ENCODE measurements at places on chromosomes 13 and 19.

DNA sequence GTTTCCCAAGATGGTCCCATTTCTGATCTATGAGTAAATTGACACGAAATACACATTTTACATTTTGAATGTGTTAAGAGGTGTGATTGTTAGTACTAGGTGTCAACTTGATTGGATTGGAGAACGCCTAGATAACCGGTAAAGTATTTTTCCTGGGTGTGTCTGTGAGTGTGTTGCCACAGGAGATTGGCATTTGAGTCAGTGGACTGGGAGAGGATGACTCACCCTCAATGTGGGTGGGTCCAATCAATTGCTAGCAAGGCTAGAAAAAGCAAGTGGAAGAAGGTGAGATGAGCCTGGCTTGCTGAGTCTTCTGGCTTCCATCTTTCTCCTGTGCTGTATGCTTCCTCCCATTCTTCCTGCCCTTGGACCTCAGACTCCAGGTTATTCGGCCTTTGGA is 960.7 kb upstream of the PCDH9 start:
- no peak for DNase-seq

DNA sequence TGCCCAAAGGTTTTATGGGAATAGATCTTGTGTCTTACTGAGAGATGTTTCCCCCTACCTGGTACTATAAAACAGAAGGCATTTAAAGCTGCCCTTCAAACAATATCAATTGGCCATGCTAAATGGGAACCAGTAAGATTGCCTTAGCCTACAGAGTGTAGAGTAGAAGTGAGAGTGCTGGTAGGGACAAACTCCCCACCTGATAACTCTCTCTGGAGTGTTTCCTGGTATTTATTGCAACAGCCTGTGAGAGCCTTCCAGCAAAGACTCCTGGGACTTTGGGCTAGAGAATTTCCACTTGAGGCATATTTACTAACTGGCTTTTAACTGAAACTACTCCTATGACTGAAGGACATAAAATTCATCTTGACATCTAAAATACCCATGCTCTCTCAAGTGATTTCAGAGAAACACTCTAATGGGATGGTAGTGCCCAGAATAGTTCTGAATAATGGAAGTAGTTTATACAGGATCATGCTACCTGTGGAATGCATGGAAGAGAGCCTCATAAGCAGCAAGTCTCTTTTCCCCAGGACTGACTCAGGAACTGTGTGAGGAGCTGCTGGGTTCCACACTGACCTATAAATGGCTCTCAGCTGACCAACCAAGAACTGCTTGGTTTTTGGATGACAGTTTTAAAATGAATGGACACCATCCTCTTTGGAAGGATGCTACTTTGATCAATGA is 132.7 kb upstream of the SLITRK5 start:
- no peak for DNase-seq

DNA sequence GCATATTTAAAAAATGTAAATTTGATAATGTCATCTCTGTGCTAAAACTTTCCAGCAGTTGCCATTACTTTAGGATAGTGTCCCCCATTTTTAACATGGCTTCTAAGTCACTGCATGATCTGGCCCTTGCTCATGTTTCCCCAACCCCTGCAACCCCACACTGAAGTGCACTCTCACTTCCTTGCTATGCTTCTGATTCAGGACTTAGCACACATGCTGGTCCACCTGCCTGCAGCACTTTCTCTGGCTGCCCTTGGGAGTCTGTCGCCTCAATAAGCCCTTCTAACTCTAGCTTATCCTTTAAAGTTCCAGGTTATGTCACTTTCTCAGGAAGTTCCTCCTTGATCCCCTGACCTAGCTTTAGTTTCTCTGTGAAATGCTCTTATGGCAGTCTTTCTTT is 241.0 kb downstream of the POSTN start:
- no peak for DNase-seq

- DNase-seq = no peak
Observed at GRCh38 chr13:111304041-111304544, 16.3 kb upstream of the TEX29 start.

DNA sequence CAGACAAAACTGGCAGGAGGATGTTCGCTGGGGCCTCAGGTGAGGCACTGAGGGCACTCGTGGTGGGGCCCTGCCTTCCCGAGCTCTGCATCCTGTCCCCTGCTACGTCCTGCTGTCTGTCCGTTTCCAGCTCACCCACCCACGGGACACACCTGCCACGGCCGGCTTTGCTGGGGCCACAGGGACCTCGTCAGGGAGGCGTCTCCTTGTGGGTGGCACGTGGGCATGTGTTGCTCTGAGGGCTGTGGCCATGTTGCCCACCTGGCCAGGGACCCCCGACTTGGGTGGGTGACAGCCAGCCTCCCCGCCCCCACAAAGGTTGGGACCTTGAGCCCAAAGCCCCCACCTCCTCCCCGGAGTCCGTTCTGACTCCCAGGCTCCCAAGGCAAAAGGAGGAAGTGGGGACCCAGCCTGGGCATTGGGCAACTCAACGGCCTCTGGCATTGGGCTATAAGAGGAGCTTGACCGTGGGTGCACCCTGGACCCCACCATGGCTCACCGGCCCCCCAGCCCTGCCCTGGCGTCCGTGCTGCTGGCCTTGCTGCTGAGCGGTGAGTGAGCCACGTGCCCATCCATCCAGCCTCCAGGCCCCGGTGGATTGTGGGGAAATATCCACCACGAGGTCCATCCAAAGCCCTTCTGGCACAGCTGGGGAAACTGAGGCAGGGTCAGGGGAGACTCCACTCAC is at the start of gene PRTN3:
TSS of gene PRTN3 (plus strand) at position 481 of the 688 bp plus-strand sequence. CDS start at position 491, 10 bp downstream.
- no peak for DNase-seq

- DNase-seq = no peak
Observed at GRCh38 chr13:26508885-26509284, 48.6 kb upstream of the WASF3 start.

GRCh38 chr13:40776681-40777165 is 5.7 kb upstream of the MRPS31 start:
- DNase-seq = no peak

- no peak for DNase-seq
Observed at GRCh38 chr19:45306040-45306439, 16.6 kb downstream of the CKM start.

DNA sequence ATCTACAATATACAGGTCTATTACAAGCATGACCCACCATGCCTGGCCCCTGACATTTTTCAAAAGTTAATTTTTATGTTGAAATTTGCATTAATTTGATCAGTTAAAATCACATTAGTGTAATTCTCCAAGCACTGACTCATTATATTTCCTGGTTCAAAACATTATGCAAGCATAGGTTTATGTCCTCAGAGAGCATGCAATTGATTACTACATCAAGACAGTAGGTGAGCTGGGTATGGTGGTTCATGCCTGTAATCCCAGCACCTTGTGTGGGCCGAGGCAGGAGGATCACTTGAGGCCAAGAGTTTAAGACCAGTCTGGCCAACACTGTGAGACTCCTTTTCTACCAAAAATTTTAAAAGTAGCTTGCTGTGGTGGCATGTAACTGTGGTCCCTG is 248.8 kb upstream of the KLHL1 start:
- DNase-seq = no peak

DNA sequence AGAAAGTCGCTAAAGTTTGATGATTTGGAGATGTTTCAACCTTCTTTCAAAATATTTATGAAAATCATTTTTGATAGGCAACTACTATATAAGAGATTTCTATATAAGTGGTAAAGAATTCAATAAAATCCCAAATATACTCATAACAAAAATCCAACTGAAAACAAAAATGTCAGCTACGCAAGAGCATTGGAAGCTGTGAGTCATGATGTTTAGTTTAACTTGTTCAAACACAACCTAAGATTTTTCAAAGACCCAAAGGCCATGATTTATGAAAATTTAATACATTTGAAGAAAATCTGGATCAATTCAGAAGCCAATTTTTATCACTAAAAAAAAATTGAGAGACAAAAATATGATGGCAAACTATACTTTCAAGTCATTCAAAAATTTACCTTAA is 226.6 kb downstream of the MZT1 start:
- no peak for DNase-seq

GRCh38 chr19:45423589-45424190 is at the start of gene ERCC1:
ERCC1 (minus strand) TSS chr19:45423917; CDS start chr19:45423374, 543 bp downstream.
- peak; percentile 77 for DNase-seq

DNA sequence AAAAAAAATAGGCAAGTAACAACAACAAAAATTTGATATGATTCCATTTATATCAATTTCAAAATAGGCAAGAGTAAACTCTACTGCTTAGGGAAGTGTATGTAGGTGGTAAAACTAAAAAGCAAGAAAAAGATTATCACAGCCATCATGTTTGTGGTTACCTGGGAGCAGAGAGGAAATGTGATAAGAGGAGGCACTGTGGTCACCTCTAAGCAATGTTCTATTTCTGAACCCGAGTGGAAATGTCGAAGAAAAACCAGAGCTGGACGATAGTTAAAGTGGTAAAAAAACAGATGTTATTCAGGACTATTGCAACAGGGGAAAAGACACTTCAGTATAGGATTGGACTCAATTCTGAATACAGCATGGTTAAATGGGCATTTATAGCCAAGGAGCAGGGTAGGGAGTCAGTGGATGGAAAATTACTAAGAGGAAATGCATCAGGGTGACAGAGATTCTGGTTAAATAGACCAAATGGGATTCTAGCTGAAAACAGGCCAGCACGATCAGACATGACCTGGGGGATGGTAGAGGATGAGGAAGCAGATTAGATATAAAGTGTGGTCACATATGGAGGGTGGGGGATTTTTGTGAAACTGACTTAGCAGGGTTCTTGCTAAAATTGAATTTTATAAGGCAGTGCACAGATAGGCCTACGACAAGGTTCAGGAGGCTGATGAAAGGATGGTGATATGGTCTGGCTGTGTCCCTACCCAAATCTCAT is 6.0 kb upstream of the TEX30 start:
- DNase-seq = no peak

GRCh38 chr19:4376991-4377781 is 23.2 kb downstream of the SH3GL1 start:
- no peak for DNase-seq

DNA sequence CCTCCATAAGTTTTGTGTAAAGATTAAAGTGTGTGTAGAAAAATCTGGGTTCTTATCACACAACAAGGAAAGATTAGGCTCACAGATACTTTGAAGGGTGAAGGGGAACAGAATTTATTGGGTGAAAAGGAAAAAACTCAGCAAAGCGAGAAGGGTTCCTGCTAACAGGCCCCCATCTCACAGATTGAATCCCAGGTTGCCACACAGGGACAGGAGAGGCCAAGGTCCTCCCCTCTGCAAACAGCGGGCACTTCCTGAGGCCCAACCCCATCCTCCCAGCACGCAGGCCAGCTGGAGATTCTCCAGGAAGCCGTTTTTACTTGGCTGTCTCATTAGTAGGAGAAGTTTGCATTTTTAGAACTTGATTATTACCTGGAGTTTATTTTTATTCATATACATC is 15.2 kb upstream of the ERCC5 start:
- no peak for DNase-seq

DNA sequence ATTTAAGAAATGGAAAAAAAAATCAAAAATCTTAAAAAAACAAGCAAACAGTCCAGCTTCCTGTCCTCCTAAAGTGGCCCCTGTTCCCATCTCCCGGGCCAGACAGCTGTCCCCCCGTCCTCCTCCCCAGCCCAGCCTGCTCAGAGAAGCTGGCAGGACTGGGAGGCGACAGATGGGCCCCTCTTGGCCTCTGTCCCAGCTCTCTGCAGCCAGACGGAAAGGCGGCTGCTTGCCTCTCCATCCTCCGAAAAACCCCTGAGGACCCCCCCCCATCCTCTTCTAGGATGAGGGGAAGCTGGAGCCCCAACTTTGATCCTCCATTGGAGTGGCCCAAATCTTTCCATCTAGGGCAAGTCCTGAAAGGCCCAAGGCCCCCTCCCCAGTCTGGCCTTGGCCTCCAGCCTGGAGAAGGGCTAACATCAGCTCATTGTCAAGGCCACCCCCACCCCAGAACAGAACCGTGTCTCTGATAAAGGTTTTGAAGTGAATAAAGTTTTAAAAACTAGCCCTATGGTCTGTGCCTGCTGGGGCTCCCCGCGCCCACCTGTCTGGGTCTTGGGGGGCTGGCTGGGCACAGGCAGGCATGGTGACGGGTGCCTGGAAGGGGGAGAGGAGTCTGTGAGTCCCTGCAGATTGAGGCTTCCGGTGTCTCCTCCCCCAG is 3.8 kb downstream of the GADD45GIP1 start:
- DNase-seq = no peak

DNA sequence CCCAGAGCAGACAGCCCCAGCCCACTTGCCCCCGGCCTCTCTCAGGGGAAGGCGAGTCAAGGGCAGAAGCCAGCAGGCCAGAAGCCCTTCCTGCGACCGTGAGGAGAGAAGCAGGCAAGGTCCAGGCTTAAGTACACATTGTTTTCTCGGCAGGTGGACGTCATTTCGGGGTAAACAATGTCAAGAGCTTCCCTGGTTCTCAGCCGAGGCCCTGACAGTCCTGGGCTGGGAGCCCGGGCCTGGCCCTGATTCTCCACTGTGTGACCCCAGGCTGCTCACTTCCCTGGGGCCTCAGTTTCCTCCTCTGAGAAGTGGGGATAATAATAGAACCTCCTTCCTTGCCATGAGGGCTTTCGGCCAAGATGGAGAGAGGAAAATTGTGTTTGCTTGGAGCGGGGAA is 19.4 kb downstream of the PLVAP start:
- no peak for DNase-seq

- DNase-seq = no peak
Observed at GRCh38 chr19:36266375-36266961, 51.6 kb downstream of the ZNF146 start.

GRCh38 chr13:108915634-108916512 is 286.5 kb downstream of the MYO16 start:
- peak; percentile 16 for DNase-seq

DNA sequence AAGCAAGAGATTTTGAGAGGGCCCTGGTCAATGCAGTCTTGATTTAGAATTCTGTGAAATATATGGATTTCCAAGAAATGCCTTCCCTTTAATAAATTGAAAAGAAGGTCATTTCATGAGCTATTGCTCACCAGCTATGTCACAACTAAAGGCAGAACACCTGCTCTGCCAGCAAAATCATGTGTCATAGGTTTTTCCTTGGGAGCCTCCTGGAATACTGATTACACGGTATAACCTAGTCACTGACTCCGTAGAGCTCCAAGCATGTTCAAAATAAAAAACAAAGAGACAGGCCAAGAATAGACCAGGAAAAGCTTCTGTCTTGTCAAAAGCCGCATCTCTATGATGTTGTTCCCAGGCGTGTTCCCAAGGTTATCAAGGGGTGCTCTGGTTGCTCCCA is 45.5 kb downstream of the HSPH1 start:
- DNase-seq = no peak

GRCh38 chr13:95512424-95512823 is 40.1 kb upstream of the CLDN10 start:
- no peak for DNase-seq

DNA sequence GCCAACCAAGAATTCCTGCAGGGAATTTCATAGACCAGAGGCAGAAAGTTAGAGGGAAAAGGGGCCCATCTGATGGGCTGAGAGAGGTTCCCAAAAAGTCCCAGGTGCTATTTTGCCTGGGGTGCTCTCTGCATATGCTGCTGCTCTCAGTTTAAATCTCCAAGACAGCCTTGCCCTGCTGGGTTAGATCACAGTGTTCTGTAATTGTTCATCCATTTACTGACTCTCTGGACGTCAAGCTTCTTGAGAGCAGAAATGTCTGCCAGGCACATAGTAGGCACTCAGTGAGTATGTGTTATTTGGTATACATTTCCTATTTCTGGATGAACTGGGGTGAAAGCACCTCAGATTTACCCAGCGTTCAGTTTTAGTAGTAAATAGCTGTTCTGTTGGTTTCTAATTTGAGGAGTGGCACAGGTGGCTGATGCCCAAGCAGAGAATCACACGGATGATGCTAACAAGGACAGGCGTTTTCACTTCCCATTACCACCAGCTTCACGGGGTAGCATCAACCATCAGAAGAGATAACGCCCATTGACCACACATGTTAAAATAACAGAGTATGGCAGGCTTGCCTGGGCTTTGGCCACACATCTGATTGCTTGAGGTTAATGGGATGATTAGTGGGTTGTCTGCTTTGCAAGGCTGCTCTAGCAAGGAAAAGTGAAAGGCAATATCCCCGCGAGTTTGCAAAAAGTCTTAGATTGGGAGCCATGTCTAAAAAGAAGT is 161.1 kb downstream of the SLC7A1 start:
- DNase-seq = no peak

Measured in NCI-H2081 treated with DMSO at 0.1 percent for 48 hours (cell line).